Lung microvascular endothelial cell (primary cell): ENCODE measurements at places on chromosomes 12 and 14. TPM values are rescaled to one million over a fixed set of nuclear protein-coding genes. Genes with fewer than 3 reads are reported as not detected.

DNA sequence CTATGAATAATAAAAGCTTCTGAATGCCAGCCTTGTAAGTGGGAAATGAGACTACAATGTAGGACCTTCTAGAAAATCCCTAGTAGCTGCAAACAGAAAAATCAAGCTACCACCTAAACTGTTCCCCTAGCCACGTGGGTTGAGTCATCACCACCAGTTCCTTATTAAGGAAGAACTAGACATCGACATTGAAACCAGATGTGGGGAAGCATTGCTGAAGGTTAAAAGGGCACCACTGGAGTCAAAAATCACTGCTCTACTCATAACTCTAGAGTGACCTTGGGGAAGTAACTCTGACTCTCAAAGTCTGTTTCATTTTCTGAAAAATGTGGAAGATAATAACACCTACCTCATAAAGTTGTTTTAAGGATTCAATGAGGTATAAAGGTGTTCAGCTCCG lies 9.4 kb upstream of the CNIH1 start:
- no peak for DNase-seq

GRCh38 chr14:99347561-99347960 lies 75.6 kb upstream of the BCL11B start:
- no peak for DNase-seq

- DNase-seq, result no peak
Measured at GRCh38 chr12:58596381-58596780, 323.9 kb downstream of the LRIG3 start.

The TMTC2 gene
- total RNA-seq, result 4.6 and 13.9 TPM in 2 replicates

DNA sequence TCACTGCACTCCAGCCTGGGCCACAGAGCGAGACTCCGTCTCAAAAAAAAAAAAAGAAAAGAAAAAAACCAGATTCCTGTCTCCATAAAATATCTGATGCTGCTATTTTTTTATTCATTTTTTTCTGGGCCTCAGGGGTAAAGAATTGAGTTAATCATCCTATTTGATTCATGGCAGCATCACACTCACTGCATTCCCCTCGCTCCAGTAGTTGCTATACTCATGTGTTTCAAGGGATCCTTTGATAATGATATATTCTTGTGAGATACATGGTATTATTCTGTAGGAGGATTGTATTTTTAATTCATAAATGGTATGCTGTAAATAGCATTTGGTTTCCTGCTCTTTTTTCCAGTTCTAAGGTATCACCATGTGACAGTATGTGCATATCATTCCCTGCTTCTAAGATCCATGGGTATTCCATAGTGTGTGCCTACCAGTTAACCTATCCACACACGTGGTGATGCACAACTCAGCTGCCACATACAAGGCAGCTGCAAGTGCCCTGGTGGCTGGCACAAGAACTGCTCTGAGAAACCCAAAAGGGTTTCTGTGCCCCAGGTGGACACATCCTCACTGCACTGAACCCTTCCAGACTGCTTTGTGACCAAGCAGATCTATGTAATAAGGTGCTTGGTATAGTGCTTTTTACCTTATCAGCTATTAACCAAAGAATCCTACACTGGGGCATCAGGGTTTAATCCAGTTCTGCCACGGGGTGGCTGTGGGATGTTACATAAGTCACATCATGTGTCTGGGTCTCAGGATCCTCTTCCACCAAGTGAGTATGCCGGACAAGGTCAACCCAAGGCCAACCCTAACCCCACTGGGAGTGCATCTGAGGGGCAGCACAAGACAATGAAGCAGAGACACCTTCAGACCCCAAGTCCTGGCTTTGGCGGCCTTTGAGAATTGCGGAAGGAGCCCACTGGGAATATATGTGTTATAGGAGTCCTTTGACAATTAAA lies 74.6 kb downstream of the ZFP36L1 start:
- DNase-seq, result no peak

- DNase-seq, result no peak
Measured at GRCh38 chr14:21440859-21441258, 15.1 kb downstream of the CHD8 start.

- no peak for DNase-seq
Measured at GRCh38 chr12:48580831-48581230, 11.0 kb upstream of the LALBA start.

The TSHR gene
- not detected in 2 replicates for total RNA-seq

The TAS2R20 gene
- 1.1 and 1.8 TPM in 2 replicates for total RNA-seq

GRCh38 chr14:89957791-89958190 lies 2.1 kb downstream of the TDP1 start:
- DNase-seq, result no peak

GRCh38 chr14:58533446-58533845 lies 104.3 kb upstream of the DACT1 start:
- peak; percentile 55 for DNase-seq

- no peak for DNase-seq
Measured at GRCh38 chr12:48366131-48366530, 15.4 kb upstream of the ZNF641 start.

- peak; percentile 46 for DNase-seq
Measured at GRCh38 chr14:68789821-68790643, 2.8 kb downstream of the ZFP36L1 start.

- DNase-seq, result no peak
Measured at GRCh38 chr14:31287294-31287972, 79.8 kb upstream of the HECTD1 start.
